ENCODE measurements at places on chromosomes 11 and 22. TPM values are rescaled to one million over a fixed set of nuclear protein-coding genes. Genes with fewer than 3 reads are reported as not detected.

Gene PANX3
- polyA plus RNA-seq, result not detected

Gene APLNR
- polyA plus RNA-seq, result not detected

GRCh38 chr22:22558972-22559603 lies at the start of gene PRAME:
PRAME (minus strand) TSS chr22:22559265; CDS start chr22:22556832, 2,433 bp downstream.
- no peak within 1 kb of the TSS for H3K27ac ChIP-seq
- H3K4me1 ChIP-seq, result no peaks in the 10 kb centered on the region
- H3K4me3 ChIP-seq, result no peak within 1 kb of the TSS
- no peaks in the 10 kb centered on the region for H3K27me3 ChIP-seq
- no peaks in the 10 kb centered on the region for H3K36me3 ChIP-seq

GRCh38 chr22:24323695-24324094 lies 53.1 kb downstream of the SPECC1L start:
- no peaks in the 10 kb centered on the region for H3K27me3 ChIP-seq
- H3K4me1 ChIP-seq, result peaks cover 16% of the 10 kb centered on the region
- peaks cover 48% of the 10 kb centered on the region for H3K36me3 ChIP-seq
- H3K27ac ChIP-seq, result no peak overlapping the region
- no peak for DNase-seq

DNA sequence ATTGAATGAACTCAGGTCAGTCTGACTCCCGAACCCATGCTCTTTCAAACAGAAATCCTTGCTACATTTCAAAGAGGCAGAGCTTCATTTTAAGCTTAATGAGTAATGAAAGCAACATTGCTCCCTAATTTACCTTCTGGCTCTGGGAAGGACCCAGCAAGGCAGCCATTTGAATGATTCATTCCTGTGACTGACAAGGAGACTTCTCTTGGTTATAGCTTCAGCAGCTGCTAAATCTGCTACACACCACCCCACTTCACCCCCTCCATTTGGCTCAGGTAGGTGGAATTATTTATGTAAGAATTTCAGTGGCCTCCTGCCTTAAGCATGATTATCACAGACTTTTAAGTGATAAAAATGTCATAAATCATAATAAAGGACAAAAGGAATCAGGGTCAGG lies 117.7 kb downstream of the KCNC1 start:
- H3K27ac ChIP-seq, result no peak overlapping the region
- no peak overlapping the region for H3K4me3 ChIP-seq
- no peaks in the 10 kb centered on the region for H3K27me3 ChIP-seq
- H3K4me1 ChIP-seq, result no peaks in the 10 kb centered on the region

GRCh38 chr11:67666676-67667489 lies 7.5 kb downstream of the ALDH3B2 start:
- peaks cover under 1% of the 10 kb centered on the region for H3K27me3 ChIP-seq
- DNase-seq, result no peak
- H3K27ac ChIP-seq, result no peak overlapping the region
- no peak overlapping the region for H3K4me3 ChIP-seq
- no peaks in the 10 kb centered on the region for H3K36me3 ChIP-seq
- no peaks in the 10 kb centered on the region for H3K4me1 ChIP-seq

GRCh38 chr11:108984523-108984922 lies 319.7 kb downstream of the DDX10 start:
- H3K4me1 ChIP-seq, result peaks cover 33% of the 10 kb centered on the region
- H3K27me3 ChIP-seq, result no peaks in the 10 kb centered on the region
- peak overlapping the region; percentile 56 for H3K27ac ChIP-seq
- no peaks in the 10 kb centered on the region for H3K36me3 ChIP-seq
- H3K4me3 ChIP-seq, result no peak overlapping the region
- DNase-seq, result no peak

DNA sequence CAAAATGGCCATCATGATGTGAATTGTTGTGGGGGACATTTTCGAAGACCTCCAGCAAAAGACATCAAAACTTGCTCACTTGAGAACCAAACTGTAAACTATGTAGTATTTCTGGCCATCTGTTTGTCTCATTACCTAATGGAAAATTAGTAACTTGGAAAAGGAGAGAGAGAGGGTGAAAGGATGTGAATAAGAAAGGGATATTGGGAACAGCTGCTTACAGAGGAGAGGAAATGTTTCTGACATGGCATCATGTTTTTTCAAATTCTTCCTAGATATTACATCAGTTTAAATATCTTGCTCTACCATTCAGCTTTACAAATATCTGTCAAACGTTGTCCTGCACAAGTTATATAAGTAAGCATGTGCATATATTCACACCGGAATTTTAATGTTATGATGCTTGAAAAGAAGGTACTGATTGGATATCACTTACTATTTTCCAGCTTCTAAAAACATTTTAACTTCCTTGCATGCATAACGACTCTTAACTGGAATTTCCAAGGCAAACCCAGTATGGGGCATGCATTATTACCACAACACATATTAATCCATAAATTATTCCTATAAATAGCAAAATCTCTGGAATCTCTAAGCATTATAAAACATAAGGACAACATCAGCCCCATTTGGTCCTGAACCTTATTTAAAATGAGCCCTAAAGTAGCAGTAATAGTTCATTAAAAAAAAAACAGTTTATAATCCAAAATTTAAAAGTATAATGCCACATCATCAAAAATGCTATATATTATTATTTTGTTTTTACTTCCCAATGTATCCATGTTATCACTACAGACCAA lies 20.0 kb downstream of the GUCY1A2 start:
- H3K36me3 ChIP-seq, result no peaks in the 10 kb centered on the region
- H3K4me1 ChIP-seq, result peaks cover 26% of the 10 kb centered on the region
- H3K27me3 ChIP-seq, result no peaks in the 10 kb centered on the region

DNA sequence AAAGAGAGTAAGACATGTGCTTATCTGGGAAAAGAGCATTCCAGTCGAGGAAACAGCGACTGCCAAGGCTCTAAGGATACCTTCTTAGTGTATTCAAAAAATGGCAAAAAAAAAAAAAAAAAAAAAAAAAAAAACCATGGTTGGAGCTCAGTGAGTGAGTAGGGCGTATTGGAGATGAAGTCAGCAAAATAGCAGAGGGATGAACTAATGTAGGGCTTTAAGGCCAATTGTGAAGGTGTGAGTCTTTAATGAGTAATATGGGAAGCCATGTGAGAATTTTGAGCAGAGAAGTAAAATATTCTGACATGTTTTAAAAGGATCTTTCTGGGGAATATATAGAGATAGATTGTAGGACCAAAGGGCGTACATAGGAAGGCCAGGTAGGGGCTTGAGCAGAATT lies 498.6 kb upstream of the ISX start:
- H3K36me3 ChIP-seq, result no peaks in the 10 kb centered on the region
- H3K4me3 ChIP-seq, result no peak overlapping the region
- H3K4me1 ChIP-seq, result no peaks in the 10 kb centered on the region
- H3K27ac ChIP-seq, result no peak overlapping the region
- H3K27me3 ChIP-seq, result no peaks in the 10 kb centered on the region
- no peak for DNase-seq
